Right ventricle myocardium superior (tissue), 1 donor: ENCODE measurements at places on chromosomes 4 and X. TPM values are rescaled to one million over a fixed set of nuclear protein-coding genes. Genes with fewer than 3 reads are reported as not detected.

DNA sequence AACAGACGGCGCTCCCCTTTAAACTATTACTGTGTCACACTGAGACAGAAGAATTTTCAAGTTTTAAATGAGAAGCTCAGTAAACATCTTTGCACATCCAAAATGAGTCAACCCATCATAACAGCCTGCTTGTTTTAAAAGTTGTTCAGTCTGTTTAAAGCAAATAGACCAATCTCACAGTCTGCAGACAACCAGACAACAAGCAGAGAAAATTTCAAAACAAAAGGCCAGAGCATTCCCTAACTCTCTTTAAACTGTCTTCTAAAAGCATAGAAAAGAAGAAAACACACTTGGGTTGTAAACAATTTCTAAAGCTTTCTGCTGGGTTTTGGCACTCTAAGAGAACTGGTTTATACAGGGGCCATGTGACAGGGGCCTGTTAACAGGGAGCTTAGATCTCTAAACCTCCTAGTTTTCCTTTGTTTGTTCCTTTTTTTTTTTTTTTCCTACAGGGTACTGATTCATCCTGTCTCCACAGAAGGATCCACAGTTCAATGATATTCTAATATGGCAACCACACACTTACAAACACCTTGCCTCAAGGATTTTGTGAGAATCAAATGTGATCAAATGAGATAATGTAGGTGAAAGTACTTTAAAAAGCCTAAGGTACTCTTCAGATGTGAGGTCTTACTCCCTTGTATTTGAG is 100.8 kb upstream of the MAML3 start:
- no peak for DNase-seq

DNA sequence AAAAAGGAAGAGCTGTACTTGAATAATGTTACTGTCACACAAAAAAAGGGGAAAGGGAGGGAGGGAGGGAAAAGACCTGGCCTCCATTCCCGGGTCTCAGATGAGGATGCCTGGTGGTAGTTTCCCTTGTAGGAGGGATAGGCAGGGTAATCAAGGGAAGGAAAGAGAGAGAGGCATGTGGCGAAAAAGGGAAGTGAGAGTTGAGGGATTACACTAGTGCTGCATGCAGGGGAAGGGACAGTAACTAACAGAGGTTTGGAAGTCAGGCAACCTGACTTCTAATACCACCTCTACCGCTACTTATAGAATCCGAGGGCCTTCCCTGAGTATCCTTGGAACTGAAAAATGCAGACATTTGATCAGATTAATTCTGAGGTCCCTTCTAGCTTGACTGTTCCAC is 821.7 kb upstream of the FTHL17 start:
- no peak for DNase-seq

DNA sequence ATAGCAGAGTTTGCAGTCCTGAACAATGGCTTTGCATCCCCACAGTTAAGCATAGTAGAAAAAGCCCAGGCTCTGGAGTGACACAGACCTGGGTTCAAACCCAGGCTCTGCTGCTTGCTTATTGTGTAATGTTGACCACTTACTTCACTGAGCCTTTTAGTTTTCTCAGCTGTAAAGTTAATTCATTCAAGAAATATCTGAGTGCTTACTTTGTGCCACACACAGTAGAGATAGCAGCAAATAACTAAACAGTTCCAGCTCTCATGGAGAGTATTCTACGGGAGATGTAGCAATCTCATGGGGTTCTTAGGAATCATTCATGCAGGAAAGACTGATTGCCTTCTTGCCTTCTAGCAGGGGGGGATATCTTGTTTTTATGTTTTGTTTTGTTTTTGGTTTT is 63.2 kb downstream of the SLC9A6 start:
- DNase-seq = no peak

GRCh38 chr4:38088321-38088720 is 128.1 kb downstream of the PTTG2 start:
- DNase-seq = no peak

- no peak for DNase-seq
Observed at GRCh38 chr4:184934184-184934583, 84.1 kb upstream of the HELT start.

GRCh38 chr4:137651128-137651527 is 118.8 kb upstream of the PCDH18 start:
- DNase-seq = no peak

- DNase-seq = no peak
Observed at GRCh38 chr4:54101190-54102041, 1.5 kb downstream of the GSX2 start.

GRCh38 chrX:24790166-24790565 is 96.4 kb downstream of the POLA1 start:
- no peak for DNase-seq

Gene SPIN2A
- 0.46 TPM for total RNA-seq

Gene FAM241A
- total RNA-seq = 7.4 TPM

Gene TCP11X2
- not detected for total RNA-seq
